ENCODE measurements at places on chromosomes 3 and 15.

GRCh38 chr3:171873580-171873979 is 30.4 kb downstream of the TMEM212 start:
- DNase-seq = no peak

DNA sequence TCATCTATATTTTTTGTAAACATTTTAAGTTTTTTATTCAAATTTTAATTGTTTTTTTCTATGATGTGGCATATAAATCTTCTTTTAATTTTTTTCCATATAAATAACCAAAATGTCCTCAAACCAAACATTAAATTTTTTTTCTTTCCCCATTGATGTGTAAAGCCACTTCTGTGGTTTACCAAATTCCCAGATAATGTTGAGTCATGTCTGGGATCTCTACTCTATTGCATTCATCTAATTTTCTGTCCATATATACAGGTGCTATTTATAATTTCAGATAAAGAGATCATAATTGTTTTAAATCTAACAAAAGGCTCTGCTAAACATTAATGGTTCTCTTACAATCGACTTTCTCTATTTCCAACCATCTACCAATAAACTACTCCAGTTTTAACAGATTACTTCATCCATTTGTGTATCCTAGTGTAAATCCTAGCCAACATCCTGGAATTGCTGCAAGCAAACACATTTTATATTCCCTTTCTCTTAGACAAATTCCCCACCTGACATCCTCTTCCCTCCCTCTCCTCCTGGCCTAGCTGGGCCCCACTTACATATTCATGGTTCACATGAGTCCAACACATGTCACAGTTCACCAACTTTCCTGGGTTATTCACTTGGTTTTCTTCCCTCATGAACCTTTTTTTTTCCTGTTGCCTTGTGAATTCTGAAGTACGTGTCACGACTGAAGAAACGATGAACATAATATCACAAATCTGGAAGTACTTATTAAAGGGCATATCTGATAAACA is 368.0 kb upstream of the AGTR1 start:
- DNase-seq = no peak

GRCh38 chr3:99499235-99500158 is 138.9 kb upstream of the COL8A1 start:
- DNase-seq = no peak

DNA sequence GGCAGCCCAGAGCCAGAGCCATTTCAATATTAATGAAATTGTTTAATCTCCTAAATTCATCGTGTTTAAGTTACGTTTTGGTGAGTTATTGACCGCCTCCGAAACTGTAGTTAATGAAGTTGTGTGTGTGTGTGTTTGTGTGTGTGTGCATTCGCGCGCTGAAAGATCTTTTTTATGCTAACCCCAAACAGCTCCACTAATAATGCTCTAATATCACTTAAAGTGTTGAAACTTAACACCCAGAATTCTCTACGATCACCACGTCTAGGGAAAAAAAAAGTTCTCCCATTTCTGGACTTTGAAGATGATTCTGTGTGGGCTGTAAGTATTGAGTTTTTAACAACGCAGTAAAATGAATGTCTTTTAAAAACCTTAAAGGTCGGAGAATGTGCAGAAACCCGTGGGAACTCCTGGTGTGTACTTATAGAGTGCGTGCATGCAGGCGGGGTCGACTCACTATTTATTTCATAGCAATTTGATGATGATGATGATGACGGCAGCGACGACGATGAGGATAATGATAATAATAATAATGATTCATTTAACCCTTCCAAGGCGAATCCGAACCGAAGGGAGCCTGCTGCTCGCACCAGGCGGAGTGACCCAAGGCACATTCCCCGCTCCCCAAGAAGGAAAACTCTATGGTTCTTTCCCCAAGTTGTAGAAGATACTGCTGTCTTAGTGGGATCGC is 1.4 kb upstream of the FOXB1 start:
- DNase-seq = no peak

DNA sequence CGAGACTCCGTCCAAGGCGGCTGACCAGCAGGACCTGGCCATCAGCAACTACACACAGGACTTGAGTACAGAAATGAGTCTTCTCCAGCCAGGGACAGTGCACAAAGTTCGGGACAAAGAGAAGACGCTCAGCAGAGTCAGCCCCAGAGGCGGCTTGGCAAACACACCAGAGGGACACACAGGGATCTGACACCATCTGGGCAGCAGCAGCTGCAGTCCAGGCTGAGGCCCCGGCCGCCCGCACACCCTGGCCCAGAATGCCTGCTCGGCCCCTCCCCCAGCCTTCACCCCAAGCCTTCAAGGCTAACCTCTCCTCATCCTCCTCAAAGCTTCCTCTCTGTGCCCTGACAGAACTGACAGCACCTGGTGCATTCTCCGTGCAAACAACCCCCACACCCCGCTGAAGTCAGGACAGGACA is 61.1 kb downstream of the XXYLT1 start:
- no peak for DNase-seq

DNA sequence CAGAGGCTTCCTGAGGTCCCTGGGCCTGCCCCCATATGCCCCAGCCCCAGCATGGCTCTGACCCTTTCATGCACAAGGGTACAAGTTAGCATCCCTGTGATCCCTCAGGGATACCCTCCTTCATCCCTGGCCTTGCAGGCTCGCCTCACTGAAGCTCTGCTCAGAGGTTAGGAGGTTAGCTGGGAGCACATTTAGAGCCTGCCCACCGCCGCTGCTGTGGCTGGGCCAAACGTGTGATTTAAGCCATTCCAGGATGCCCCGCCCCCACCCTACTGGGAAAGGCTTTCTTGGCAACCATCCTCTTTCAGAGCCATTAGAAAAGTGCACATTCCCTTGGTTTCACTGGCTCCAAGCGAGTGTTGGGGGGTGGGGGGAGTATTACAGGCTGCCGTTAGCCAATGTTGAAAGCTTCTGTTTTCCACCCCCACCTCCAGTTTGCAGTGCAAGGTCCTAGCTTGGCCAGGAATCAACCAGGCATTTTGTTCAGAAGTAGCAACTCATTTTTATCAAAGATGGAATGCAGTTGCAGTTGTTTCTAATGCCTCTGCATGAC is 6.3 kb upstream of the HES1 start:
- no peak for DNase-seq

DNA sequence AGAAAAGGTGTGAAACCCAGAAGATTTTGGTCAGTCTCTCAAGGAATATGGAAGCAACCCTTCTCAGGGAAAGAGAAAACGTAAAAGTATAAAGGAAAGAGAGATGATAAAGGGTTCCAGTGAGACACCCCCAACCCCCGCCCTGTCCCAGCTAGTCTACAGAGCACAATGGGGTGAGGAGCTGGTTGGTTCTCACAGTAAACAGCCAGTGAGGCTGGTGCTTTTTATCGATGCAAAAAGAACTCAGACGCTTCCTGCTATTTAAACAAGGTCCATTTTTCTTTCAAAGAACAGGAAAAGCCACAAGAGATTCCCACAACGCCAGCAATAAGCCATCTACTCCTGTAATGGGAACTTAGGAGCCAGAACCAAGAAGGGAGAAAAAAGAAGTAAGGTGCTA is 65.9 kb downstream of the CHAC1 start:
- DNase-seq = no peak
